ENCODE measurements at places on chromosomes 3 and 15.

GRCh38 chr3:172313671-172314070, 134.6 kb downstream of the GHSR start:
- no peak for DNase-seq

- DNase-seq = no peak
Observed at GRCh38 chr3:194273743-194274310, 77.3 kb downstream of the CPN2 start.

- no peak for DNase-seq
Observed at GRCh38 chr3:32460031-32460749, 42.5 kb downstream of the CMTM6 start.

- no peak for DNase-seq
Observed at GRCh38 chr3:79249701-79250100, 518.1 kb downstream of the ROBO1 start.

- no peak for DNase-seq
Observed at GRCh38 chr15:67185621-67186225, 68.7 kb downstream of the AAGAB start.

DNA sequence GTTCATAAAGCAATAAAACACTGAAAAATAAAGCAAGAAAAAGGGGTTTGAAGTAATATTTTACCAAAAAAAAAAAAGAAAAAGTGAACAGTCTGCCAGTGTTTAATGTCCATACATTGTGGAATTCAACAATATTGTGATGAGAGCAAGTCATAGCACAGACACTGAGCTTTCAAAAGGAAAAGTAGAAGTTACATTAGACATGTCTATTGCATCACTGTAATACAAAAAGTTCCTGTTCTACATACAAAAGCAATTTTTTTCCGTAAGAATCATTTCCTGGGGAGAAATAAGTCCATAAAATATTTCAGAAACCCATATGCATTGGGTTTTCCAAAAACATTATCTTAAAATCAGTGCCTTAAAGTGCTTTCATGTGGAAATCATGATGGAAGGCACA, 11.8 kb upstream of the HDC start:
- no peak for DNase-seq

DNA sequence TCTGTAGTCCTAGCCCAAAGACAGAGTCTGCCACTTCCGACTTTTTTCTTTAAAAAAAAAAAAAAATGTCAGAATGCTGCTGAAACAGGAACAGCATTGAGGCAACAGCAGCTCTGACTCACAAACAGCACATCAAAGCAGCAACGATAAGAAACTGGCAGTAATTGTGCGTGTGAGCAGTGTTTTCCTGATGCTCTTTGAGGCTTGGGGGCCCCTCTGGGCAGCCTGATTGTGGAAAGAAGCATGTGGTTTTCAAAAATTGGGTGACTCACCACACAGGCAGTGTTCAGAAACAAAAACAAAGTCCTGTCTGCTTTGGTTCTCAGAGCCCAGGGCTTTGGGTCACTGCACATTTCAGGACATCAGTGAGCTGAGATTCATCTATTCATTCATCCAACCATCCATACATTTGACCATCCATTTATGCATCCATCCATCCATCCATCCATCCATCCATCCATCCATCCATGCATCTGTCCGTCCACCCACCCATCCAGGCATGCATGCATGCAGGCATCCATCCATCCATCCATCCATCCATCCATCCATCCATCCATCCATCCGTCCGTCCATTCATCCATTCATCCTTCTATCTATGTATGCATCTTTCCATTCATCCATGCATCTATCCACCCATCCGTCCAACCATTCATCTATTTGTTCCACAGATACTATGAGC, 308.4 kb downstream of the RPLP1 start:
- peak; percentile 91 for DNase-seq

DNA sequence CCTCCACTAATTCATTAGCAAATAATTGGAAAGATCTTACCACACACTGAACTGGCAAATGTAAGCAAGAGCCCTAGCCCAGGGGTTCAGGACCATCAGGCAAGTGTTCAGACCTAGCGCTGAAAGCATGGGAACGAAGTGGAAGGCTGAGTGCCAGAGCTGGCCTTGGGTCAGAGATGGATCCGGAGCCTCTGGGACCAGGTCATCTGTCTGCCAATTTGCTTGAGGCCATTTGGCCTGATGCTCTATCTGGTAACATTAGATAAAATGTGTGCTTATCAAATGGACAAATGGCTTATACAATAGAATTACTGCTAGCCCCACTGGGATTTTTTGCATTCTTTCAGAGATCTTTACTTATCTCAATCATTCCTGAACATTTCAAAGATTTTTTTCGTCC, 1.4 kb upstream of the TMC3 start:
- DNase-seq = no peak

DNA sequence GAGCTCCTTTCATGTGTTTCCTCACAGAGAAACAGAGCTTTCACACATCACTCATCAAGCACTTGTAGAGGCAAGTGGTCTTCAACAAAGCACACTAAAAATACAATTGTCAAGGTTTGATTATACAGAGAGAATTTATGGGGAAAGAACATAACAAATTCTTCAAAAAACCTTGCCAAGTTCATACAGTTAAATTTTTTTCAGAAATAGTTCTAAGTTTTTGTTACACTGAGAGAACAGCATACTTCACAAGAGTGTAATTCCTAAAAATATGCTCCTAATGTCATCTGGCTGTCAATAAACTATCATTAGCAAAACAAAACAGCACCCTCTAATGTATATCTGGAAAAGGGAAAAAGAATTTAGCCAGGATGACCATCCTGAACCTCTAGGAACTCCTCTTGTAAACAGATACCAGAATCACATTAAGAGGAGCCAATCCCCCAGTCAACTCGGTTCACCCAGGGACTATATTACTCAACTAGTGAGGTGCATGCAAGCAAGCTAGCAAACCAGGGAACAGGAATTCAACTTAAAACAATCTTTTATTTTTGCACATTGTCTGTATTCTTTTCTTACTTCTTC, 63.3 kb downstream of the RAD18 start:
- DNase-seq = no peak

GRCh38 chr3:167304077-167304476, 76.0 kb downstream of the ZBBX start:
- DNase-seq = no peak

- no peak for DNase-seq
Observed at GRCh38 chr3:150168698-150169097, 198.0 kb upstream of the PFN2 start.

- DNase-seq = no peak
Observed at GRCh38 chr3:124997303-124998246, 58.2 kb downstream of the HEG1 start.

DNA sequence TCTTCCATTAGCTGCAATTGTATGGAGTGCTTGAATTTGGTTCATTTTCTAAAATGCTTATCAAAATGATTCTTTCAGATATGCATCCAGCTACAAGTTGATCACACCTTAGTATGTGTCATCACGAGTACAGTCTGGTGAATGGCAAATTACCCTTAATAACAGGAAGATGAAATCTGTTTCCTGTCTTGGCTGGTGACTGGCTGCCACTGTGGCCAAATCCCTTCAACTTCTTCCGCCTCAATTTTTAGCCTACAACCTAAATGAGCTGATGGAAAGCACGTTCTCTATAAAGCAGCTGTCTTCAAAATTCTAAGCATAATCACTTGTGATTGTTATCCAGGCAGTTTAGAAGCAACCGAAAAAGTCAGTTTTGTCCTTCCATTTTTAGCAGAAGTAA, 387.1 kb upstream of the NECTIN3 start:
- DNase-seq = no peak

DNA sequence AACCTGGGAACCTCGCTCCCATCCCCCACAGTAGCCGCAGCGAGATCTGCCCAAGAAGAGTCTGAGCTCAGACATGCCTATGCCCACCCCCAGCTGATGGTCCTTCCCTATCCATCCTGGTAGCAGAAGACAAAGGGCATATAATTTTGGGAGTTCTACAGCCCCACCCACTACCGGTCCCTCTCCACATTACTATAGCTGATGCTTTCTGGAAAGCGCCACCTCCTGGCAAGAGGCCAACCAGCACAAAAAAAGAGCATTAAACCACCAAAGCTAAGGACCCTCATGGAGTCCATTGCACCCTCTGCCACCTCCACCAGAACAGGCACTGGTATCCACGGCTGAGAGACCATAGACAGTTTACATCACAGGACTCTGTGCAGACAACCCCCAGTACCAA, 168.4 kb downstream of the MEGF11 start:
- DNase-seq = no peak

- DNase-seq = no peak
Observed at GRCh38 chr15:59262316-59262715, 55.7 kb downstream of the LDHAL6B start.

DNA sequence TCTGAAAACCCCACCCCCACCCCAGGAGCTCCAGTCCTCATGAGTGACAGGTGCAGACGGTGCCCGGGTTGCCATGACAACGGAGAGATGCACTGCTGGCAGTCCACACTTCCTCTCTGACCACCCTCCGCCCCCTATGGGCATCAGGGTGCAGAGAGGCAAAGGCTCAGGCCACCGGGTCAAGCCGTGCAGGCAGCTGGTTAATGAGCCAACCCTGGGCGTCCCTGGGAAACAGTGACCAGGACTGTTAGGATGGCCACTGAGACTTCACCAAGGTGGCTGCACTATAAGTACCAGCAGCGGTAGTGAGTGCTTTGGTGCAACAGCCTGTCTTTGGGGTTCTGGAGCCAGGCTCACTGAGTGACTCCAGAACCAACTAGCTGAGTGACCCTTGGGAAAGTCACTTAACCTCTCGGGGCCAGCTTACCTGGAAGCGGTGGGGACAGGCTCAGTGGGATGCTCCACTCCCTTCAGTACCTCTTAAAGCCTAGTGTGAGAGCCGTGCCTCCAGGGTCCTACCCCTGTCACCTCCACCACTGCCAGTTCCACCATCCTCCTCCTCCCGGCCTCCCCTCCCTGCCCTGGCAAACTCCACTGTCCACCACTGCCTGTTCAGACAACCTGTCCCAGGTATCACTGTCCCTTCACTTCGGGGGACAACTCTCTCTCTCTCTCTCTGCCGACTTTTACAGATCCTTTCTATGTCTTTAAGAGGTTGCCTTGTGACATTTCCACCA, 121.0 kb upstream of the PRR20G start:
- no peak for DNase-seq

DNA sequence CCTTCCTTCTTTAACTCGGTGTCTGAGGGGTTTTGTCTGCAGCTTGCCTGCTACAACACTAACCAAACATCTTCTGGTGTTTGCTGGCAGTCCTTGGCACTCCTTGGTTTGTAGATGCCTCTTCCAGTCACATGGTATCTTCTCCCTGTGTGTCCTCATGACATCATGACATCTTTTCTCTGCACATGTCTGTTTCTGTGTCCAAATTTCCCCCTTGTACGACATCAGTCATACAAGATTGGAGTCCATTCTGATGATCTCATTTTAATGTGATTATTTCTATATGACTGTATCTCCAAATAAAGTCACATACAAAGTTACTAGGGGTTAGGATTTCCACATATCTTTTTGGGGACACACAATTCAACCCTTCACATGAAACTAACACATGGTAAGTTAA, 152.3 kb upstream of the LRRN1 start:
- DNase-seq = no peak

DNA sequence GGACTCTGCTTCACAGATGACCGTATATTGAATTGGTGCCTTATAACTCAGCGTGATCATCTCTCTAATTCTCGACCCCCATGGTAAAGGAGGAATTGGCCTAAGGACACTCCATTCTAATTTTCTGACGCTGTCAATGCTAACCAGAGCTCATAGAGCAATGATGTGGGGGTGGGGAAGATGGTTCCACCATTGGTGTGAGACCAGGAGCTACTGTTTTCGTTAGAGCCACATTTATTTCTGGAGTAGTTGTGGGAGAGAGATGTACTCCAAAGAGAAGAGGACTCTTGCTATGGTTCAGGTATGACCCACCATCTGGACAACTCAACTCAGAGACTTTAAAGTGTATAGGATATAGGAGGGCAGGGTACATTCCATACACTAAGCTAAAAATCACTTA, 16.3 kb downstream of the ZBTB38 start:
- no peak for DNase-seq

- no peak for DNase-seq
Observed at GRCh38 chr15:41906608-41907007, 12.8 kb upstream of the SPTBN5 start.

- no peak for DNase-seq
Observed at GRCh38 chr15:57943171-57943570, 122.3 kb downstream of the ALDH1A2 start.

GRCh38 chr15:57751177-57751800, 44.8 kb downstream of the POLR2M start:
- peak; percentile 14 for DNase-seq

GRCh38 chr3:113273011-113273410, 61.7 kb downstream of the BOC start:
- no peak for DNase-seq

- peak; percentile 69 for DNase-seq
Observed at GRCh38 chr3:15310491-15311370, 21.7 kb downstream of the SH3BP5 start.

- DNase-seq = no peak
Observed at GRCh38 chr3:42529468-42529867, 27.0 kb downstream of the VIPR1 start.

GRCh38 chr3:28012830-28013229, 228.6 kb upstream of the CMC1 start:
- DNase-seq = no peak

DNA sequence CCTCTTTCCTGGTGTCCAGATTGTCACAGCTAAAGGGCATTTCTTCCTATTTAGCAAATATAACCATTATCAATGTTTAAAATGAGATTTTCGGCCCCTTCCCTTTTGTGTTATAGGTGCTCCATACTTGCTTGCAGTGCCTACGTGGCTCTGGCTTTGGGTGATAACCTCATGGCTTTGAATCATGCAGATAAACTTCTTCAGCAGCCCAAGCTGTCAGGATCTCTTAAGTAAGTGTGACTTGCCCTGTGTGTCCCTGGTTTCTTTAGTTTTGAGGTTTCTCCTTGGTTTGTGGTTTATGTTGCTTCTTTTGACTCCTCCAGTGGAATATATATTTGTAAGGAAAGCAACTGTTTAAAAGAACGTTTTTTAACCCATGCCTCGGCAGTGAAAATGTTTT, 58.5 kb upstream of the TRIM71 start:
- DNase-seq = no peak

DNA sequence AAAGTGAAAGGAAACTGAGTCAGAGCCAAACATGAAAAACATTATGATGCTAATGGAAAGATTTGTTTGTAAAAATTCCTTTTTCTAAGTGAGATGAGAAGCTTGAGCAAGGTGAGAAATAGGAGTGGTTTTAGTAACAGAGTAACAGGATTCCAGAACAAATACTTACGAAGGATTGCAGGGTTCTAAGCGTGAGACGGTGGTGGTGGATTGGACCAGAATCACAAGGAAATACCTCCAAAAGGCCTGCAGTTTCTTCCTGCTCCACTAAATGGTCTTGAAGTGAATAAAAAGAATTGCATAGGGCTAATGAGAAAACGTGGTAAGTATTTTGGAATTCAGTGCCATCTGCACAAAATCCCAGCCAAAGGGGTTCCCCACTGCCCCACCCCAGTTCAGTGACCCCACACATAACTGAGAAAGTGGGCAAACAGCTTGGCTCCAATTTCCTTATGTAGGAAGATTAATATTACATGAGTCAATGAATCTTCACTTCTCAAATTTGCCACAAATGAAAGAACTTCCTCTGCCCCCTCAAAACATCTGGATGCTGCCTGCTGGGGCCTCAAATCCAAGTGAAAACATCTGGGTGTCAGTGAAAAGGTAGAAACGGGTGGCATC, 283.8 kb upstream of the NR2F2 start:
- no peak for DNase-seq

Data from RCC 7860 (cell line).